ENCODE measurements at places on chromosomes 1 and 21.

DNA sequence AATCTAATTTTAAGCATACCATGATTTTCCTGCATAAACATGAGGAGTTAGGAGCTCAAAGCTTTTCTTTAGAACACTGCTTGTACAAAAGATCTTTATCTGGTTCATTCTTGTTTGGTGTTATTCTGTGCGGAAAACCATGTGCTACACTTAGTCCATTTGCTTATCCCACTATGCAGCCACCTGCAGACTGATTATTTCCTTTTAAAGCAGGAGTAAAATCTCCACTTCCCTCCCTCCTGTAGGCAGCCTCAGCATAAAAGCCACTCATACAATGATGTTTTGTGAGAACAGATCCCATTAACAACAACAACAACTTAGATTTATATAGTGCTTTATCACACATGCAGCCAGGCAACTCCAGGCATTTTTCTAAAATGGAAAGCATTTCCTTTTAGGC lies 355.3 kb upstream of the NEGR1 start:
- no peak for DNase-seq

GRCh38 chr1:203368624-203369451 lies 17.9 kb upstream of the FMOD start:
- no peak for DNase-seq

DNA sequence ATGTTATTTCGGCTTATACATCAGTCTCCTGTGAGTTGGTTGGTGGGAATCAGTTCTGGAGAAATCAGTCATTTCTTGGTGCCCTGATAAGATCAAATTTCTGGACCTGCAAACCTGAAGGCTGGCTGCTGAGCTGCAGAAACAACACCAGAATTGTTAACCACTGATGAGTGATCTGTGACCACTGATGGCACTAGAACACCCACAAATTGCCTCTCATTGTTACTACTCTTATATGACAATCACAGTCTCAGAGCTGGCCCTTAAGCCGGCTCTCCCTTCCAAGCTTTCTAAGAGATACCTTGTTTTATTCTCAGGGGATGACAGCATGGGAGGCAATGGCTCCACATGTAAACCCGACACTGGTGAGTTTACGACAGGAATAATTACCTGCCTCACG lies 1.9 kb downstream of the C1orf162 start:
- no peak for DNase-seq

DNA sequence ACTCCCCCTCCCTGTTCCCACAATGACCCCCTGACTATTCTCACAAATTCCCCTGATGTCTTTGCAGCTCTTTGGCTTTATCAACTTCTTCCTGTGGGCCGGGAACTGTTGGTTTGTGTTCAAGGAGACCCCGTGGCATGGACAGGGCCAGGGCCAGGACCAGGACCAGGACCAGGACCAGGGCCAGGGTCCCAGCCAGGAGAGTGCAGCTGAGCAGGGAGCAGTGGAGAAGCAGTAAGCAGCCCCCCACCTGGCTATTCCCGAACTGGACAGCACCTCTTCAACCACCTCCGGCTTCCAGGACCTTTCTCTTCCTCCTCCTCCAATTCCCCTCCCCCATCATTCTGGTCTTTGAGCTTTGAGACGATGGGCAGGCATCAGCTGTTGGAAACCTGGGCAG lies 4.4 kb upstream of the ATXN7L2 start:
- DNase-seq: no peak

DNA sequence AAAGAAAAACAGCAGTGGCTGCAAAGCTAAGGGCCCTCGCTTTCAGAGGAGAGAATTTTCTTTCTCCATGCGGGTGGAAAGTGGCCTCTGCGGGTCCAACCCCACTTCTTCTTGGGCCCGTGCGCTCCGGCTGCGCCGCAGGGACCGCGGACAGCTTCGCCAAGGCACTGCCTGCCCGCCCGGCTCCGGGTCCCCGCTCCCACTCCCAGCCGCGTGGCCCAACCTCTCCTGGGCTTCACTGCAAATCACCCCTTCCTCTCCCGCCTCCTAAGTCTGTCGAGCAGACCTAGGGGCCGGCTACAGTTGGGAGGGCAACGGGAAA lies 1.0 kb upstream of the RUNX3 start:
- DNase-seq: no peak

- no peak for DNase-seq
Measured at GRCh38 chr1:73343947-73344346, 854.0 kb downstream of the LRRIQ3 start.

DNA sequence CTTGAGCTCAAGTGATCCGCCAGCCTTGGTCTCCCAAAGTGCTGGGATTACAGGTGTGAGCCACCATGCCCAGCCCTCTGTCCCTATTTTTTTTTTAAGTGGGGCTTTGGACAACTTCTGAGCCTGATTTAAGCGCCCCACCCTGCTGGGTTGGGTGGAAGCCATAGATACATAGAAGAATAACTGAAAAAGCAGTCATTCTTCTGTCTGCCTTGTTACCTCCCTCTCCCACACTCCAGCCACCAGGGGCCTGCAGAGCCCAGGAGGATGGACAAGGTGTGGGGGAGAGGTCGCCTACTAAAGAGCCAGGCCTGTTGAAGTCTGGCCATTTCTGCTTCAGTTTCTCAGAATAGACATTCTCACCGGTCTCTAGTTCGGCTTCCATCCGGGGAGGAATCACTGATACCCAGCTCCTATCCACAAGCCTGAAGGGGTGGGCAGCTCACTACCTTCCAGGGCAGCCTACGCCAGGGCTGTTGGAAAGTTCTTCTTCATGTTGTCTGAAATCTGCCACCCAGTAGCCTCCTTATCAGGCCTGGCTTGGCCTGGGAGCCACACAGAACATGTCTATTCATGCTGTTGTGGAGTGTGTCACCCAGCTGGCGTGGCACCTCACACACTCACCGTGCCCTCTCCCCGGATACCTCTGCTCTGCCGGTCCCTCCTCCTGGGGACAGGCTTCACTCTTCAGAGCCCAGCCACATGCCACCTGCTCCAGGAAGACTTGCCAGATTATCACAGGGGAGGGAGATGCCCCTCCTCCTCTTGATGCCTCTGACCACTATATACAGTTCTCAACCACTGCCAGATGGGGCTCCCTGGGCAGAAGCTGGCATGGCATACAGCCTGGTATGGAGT lies 27.7 kb downstream of the KNCN start:
- DNase-seq: no peak

DNA sequence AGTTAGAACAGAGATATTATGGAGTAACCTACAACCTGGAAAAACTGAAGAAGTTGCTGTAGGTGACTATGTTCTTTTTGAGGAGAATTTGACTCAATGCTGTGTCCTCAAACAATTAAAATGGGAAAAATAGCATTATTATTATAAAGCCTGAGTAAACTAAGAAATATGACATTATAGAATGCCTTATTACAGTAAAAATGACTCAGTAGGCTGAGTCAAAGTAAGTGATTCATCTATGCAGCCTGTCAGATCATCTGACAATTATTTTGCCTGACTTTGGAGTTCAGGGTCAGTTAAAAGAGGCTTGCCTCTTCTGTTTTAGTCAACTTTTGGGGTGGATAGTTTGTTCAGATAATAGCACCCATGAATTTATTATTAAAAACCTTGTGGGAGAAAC lies 150.8 kb upstream of the PTGFR start:
- DNase-seq: no peak

- DNase-seq: no peak
Measured at GRCh38 chr21:32021319-32021994, 148.6 kb downstream of the HUNK start.

DNA sequence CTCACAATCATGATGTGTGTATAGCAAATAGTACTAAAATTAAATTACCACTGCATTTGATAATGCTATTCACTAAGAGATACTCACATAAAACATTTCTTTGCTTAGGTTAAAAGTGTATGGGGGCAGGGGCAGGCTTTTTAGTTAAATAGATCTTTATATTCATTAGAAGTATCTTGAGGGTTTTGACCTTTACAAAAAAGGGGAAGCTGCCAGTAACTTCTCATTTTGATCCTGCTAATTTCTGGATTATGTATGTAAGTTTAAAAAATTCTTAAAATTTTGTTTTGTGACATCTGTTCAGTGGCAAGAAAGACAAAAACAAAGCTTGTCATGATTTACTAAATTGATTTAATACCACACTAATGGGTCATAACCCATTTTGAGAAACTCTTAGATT lies 45.8 kb upstream of the S1PR1 start:
- no peak for DNase-seq

GRCh38 chr1:208907790-208908189 lies 663.6 kb upstream of the PLXNA2 start:
- DNase-seq: no peak
